CD4-positive, alpha-beta T cell treated with Interleukin-12 subunit alpha and Interleukin-12 subunit beta, for 1 hour (primary cell): ENCODE measurements at places on chromosomes 4 and X.

GRCh38 chr4:121952290-121952689, 430 bp upstream of the TRPC3 start:
- DNase-seq: no peak

GRCh38 chr4:140271553-140271952, 101.9 kb upstream of the SCOC start:
- no peak for DNase-seq

GRCh38 chr4:140704964-140705363, 51.2 kb downstream of the TBC1D9 start:
- no peak for DNase-seq

DNA sequence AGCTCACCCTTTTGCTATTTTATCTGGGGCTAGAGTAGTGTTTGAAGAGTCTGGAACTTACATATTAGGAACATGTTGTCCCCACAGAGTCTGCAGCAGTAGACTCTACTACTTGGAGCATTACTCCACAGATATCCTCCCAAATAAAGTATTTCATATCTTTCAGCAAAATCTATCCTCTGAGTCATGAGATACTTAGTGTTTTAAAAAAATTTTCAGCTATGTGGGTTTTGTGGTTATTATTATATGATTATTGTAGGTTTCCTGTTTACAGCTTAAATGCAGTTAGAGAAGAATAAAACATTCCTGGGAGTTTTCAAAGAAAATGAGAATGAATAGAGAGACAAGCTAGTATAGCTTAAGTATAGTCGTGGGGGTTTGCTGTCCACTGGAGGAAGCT, 30.9 kb downstream of the PAGE2 start:
- DNase-seq: no peak

- no peak for DNase-seq
These were observed 6.4 kb upstream of the SLAIN2 start for GRCh38 chr4:48334900-48335384.

DNA sequence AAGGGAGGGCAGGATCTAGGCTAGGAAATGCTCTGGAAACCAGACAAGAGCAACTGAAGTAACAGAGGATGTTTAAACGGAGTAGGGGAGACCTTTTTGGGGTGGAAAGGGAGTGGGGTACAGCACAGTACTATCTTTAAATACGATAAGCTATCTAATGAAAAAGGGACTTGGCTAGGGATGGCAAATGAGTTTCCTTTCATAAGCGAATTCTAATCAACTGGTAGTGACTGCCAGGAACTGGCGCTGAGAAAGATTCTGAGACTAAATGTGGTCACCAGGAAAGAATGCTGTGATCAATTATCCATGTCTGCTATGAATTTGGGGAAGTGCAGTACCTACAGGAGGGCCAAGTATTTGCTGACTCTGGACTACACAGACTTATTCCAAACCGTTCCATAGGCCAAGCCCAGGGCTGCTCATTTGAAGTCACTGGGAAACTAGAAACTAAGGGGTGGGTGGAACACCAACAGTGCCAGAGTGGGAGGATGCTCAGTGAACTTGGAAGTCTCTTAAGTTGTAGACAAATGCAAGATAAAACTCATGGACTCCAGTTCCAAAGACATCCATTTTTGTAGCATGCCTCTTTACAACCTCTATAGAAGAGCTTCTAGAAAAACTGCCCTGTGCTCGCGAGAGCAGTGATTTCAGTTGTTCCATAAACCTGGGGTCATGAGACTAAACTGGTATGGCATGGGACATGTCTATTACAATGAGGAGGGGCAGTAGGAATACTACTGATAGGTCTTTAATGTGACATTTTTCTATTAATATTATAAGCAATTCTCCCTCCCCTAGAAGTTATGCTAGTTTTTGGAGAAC, 2.0 kb downstream of the TRAPPC2 start:
- no peak for DNase-seq

DNA sequence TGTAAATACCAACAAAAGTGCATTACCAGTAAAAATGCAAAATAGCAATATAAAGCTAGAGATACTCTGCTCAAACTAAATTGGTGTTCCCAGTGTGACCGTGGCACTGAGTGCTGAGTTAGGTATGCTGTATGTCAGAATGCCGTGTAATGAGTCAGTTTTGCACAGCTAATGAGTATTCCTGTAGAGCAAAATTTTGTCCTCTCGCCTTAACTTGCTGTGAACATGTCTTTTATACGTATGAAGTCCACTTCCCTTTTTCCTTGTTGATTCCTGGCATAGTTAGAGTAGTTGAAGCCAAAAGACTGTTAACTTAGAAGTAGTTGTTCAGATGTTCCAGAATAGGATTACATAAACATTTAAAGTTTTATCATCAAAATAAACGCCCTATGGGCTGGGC, 11.5 kb downstream of the DCLK2 start:
- DNase-seq: no peak

GRCh38 chrX:78555401-78555980, 103.6 kb downstream of the RTL3 start:
- DNase-seq: peak; percentile 37

DNA sequence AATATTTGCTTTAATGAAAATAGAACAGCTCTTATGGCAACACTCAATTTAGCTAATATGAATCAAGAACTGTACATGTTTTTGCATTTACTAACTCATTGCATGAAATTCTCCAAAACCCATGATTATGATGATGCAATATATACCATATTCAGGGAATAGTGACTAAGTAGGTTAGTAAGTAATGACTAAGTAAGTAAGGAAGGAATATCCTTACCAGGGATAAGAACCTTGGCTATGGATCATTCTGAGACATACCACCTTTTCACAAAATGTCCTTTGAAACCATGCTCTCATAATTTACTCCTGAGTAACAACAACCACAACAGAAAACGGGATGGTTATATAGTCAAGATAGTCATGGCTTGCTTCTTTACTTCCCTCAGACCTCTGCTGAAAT, 1513.0 kb downstream of the STIM2 start:
- no peak for DNase-seq

- DNase-seq: peak; percentile 3
These were observed 792 bp downstream of the PPID start for GRCh38 chr4:158722291-158722916.

GRCh38 chrX:22922961-22923360, 76.8 kb upstream of the DDX53 start:
- DNase-seq: no peak

- no peak for DNase-seq
These were observed 79.5 kb upstream of the SCOC start for GRCh38 chr4:140293979-140294378.
